ENCODE measurements at places on chromosomes 4 and X. TPM values are rescaled to one million over a fixed set of nuclear protein-coding genes. Genes with fewer than 3 reads are reported as not detected.

GPR119 gene
- not detected for total RNA-seq

- no peak for DNase-seq
- no peaks in the 10 kb centered on the region for H3K4me1 ChIP-seq
- H3K4me3 ChIP-seq, result no peak overlapping the region
- H3K36me3 ChIP-seq, result no peaks in the 10 kb centered on the region
- no peaks in the 10 kb centered on the region for H3K27me3 ChIP-seq
These were observed 1872.6 kb downstream of the ARAP2 start for GRCh38 chr4:34371676-34372075.

GRCh38 chr4:185936650-185937376, 124.8 kb upstream of the SORBS2 start:
- H3K36me3 ChIP-seq, result no peaks in the 10 kb centered on the region
- no peaks in the 10 kb centered on the region for H3K27me3 ChIP-seq
- no peak overlapping the region for H3K27ac ChIP-seq
- no peak overlapping the region for H3K4me3 ChIP-seq
- no peak for DNase-seq

DNA sequence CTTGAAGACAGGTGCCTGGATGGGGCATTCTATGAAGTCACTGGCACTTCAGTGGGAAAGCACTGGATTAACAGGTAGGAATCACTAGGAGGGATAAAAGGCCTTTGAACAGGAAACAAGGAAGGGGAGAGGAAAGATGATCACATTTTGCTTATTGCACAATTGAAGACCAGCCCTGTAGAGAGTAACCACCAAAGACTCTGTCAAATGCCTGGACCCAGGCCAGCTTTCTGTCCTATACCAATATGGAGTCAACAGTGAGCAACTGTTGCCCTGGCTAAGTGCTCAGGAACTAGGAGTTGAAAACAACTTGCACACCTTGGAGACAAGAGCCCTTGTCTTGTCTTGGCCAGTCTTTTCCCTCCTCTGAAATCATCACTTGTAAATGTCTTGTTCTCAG, 14.1 kb upstream of the RTL3 start:
- no peaks in the 10 kb centered on the region for H3K27me3 ChIP-seq
- no peak for DNase-seq
- H3K4me1 ChIP-seq, result no peaks in the 10 kb centered on the region
- H3K36me3 ChIP-seq, result no peaks in the 10 kb centered on the region
- H3K4me3 ChIP-seq, result no peak overlapping the region

GRCh38 chr4:22551550-22551949, 35.7 kb upstream of the ADGRA3 start:
- no peak overlapping the region for H3K27ac ChIP-seq
- no peaks in the 10 kb centered on the region for H3K27me3 ChIP-seq
- no peak for DNase-seq
- no peaks in the 10 kb centered on the region for H3K36me3 ChIP-seq

DNA sequence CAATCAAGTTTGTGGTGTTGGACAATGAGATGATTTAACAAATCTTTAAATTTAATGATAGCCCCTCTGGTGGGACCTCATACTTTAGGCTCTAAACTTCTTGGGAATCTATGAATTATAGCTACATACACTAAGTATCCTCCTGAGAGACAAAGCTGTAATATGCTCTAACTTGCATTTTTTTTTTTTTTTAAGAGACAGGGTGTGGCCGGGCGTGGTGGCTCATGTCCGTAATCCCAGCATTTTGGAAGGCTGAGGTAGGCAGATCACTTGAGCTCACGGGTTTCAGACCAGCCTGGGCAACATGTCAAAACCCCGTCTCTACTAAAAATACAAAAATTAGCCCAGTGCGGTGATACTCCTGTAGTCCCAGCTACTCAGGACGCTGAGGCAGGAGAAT, 23.3 kb upstream of the COQ2 start:
- no peak overlapping the region for H3K4me3 ChIP-seq
- no peaks in the 10 kb centered on the region for H3K36me3 ChIP-seq
- no peak overlapping the region for H3K27ac ChIP-seq
- H3K27me3 ChIP-seq, result no peaks in the 10 kb centered on the region
- no peak for DNase-seq

GRCh38 chrX:102712981-102713625, 855 bp downstream of the GPRASP2 start:
- DNase-seq, result peak; percentile 74
- no peaks in the 10 kb centered on the region for H3K4me1 ChIP-seq
- H3K27me3 ChIP-seq, result no peaks in the 10 kb centered on the region
- H3K4me3 ChIP-seq, result peak overlapping the region; percentile 66
- peak overlapping the region; percentile 76 for H3K27ac ChIP-seq

- H3K27me3 ChIP-seq, result no peaks in the 10 kb centered on the region
- H3K36me3 ChIP-seq, result no peaks in the 10 kb centered on the region
- H3K4me1 ChIP-seq, result no peaks in the 10 kb centered on the region
- H3K27ac ChIP-seq, result no peak overlapping the region
These were observed 47.5 kb downstream of the PTPN13 start for GRCh38 chr4:86641516-86642090.

Data from right atrium auricular region (tissue), 2 donors.